Activated T-cell treated with anti-CD3 and anti-CD28 coated beads, Interleukin-2, amount 50 U/mL, for 4 hours (primary cell): ENCODE measurements at places on chromosomes 12 and 14.

- peak; percentile 52 for DNase-seq
Observed at GRCh38 chr14:68785534-68786490, 7.1 kb downstream of the ZFP36L1 start.

- no peak for DNase-seq
Observed at GRCh38 chr12:10717410-10717809, 5.7 kb downstream of the YBX3 start.

- DNase-seq = no peak
Observed at GRCh38 chr12:130619385-130620001, 96.6 kb downstream of the RIMBP2 start.

DNA sequence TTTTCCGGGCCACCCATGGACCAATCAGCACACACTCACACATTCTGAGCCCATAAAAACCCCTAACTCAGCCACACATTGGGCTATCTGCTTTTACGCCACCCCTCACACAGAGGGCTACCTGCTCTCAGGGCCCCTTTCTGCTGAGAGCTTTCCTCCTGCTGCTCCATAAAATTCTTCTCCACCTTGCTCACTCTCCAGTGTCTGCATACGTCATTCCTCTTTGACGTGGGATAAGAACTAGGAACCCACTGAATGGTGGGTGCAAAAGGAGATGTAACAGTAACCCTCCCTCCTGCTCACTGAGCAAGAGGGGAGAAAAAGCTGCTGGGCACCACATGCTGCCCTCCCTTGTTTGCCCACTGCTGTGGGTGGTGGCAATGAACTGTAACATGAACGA lies 596.7 kb upstream of the TMEM132C start:
- DNase-seq = no peak

DNA sequence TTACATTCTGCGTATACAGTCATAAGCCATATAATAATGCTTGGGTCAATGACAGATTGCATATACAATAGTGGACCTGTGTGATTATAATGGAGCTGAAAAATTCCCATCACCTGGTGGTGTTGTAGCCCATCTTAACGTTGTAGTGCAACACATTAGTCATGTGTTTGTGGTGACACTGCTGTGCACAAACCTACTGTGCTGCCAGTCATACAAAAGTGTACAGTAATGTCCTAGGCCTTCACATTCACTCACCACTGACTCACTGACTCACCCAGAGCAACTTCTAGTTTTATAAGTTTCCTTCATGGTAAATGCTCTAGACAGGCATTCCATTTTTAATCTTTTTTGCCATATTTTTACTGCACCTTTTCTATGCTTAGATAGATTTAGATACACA lies 194.8 kb upstream of the SEL1L start:
- DNase-seq = no peak

DNA sequence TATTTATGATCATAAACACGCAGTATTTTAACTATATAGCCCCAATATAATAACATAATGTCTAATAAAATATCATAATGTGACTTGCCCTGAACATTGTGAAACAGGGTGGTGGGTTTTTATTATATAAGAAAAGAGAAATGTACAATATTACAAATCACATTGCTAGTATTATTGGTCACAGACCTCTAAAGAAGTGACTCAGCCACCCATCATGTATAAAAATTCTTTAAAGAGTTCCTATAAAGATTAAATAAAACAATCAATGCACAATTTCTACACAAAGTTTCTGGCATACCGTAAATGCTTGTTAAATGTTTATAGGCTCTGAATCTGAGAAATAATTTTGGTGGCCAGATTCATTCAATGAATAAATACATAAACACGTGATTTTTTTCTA lies 28.9 kb downstream of the ABCC9 start:
- DNase-seq = no peak

GRCh38 chr12:128381946-128382345 lies 115.0 kb downstream of the TMEM132C start:
- no peak for DNase-seq

DNA sequence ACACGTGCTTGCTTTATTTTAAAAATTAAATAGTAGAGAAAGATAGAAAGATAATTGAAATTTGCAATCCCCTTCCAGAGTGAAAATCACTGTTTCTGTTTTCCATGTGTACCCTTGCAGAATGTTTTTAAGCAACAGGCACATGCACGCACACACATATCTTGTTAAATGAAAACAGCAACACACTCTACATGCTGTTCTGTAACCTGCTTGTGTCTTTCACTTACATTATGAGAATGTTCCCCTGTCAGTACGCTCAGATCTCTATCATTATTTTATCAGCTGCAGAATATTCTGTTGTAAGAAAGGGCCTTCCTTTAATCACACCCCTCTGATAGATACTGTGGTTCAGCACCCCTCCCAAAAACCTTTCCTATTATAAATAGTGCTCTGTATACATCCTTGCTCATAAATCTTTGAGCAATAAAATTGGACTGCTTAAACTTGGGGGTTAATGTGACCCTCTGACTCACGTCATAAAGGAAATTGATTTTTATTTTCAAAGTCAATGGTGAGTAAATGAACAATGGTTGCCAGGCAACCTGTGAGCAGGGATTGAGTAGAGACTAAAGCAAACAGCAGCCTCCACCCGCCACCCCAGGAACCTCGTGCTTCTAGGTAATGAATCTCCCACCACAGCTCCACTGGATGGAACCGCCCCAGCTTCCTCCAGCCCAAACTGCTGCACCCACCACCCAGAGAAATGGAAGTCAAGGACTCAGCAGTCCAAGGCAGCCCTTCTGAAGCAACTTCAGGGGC lies 31.9 kb upstream of the CHGA start:
- no peak for DNase-seq
